ENCODE measurements at places on chromosomes 4 and X.

- DNase-seq, result no peak
These were observed 20.6 kb downstream of the GALNT7 start for GRCh38 chr4:173189117-173189693.

DNA sequence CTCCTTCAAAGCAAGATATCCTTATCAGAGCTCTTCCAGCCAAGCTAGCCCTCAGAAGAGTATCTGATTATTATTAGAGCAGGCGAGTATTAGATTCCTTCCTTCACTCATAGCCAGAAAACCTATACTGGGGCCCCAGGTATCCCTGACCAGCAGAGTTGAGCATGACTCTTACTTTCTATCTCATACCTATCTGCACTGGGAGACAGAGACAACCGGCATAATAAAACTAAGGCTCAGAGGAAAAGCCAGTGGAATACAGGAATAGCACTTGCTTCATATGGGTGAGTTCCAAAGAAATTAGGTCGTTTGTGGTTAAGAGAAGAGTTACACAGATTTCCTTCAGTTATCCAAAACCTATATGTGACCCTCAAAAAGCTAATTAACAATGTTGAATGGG lies 41.8 kb upstream of the COX7B2 start:
- no peak for DNase-seq

- no peak for DNase-seq
These were observed 3.8 kb upstream of the CENPC start for GRCh38 chr4:67549123-67549522.

GRCh38 chrX:91331476-91331875 lies 103.2 kb upstream of the PABPC5 start:
- DNase-seq, result no peak

GRCh38 chr4:73070074-73070390 lies 516 bp upstream of the COX18 start:
- no peak for DNase-seq

DNA sequence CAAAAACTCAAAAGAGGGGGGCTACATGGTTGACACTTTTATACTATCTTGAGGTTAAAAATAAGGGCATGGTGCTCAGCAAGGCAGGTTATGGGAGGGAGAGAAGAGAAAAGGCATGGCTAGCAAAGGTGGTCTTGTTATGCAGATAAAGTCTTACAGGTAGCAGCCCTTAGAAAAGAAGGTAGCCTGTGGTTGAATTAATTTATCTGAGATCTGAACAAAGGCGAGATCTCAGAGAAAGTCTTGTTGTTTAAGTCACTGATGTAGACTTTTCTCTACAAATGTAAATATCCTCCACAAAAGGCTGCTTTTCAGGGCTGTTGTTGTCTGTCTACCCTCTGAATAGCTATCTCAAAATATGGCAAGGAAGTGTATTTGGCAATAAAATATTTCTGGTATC lies 1250.4 kb downstream of the PCDH18 start:
- no peak for DNase-seq

- no peak for DNase-seq
These were observed 619.2 kb downstream of the RAPGEF2 start for GRCh38 chr4:159722052-159722451.

GRCh38 chr4:136838607-136839006 lies 693.7 kb downstream of the PCDH18 start:
- DNase-seq, result no peak

DNA sequence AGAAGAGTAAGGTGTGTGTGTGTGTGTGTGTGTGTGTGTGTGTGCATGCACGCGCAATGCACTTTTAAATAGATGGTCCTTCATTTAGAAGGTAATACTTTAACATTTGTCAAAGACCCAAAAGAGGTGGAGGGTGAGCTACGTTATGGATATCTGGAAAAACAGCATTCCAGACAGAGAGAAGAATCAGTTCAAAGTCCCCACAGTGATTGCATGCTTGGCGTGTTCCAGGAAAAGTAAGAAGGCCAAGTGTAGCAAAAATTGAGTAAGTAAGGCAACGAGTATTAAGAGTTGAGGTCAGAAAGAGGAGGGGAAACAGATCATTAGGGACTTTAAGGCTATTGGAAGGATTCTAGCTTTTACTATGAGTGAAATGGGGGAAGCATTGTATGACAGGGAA lies 21.9 kb upstream of the GABRE start:
- no peak for DNase-seq

GRCh38 chr4:185582651-185583400 lies 47.5 kb upstream of the PDLIM3 start:
- DNase-seq, result no peak

GRCh38 chr4:108774809-108775530 lies 12.1 kb upstream of the ETNPPL start:
- no peak for DNase-seq

GRCh38 chr4:126405369-126405982 lies 1090.7 kb downstream of the FAT4 start:
- no peak for DNase-seq

GRCh38 chr4:31539284-31540069 lies 819.3 kb downstream of the PCDH7 start:
- no peak for DNase-seq

DNA sequence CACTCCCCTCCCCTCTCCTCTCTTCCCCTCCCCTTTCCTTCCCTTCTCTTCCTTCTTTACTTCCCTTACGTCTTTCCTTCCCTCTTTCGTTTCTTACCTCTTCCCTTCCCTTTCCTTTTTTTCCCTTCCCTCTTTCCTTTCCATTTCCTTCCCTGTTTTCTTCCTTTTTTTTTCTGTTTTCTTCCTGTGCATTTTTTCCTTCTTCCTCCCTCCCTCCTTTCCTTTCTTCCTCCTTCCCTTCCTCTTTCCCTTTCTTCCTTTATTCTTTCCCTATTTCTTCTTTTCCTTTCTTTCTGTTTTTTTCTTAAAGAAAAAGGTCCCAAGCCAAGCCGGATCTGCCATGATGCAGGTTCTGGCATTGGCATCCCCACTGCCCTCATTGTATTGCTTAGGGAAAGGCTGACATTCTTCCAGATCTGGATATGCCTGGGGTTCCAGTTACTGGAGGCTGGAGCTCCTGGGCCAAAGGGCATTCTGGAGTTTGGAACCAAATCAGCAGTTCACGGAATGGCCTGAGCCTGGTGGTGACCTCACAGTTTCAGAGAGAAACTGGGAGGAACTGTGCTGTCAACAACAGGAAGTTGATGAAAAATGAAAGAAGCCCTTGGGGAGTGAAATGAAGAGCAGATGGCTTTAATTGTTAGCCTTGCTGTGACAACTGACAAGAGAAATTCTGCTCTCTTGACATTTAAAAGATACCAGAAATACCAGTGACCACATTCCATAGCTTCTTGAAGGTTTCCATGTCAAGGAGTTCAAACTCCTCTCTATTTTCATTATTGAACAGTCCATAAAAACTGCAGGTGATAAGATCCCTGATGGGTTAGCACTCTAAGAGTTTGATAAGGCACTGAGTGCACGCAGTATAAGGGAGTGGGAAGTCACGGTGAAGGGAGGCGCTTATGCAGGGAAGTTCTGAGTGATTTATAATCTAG lies 622.1 kb downstream of the SPRY1 start:
- DNase-seq, result no peak

DNA sequence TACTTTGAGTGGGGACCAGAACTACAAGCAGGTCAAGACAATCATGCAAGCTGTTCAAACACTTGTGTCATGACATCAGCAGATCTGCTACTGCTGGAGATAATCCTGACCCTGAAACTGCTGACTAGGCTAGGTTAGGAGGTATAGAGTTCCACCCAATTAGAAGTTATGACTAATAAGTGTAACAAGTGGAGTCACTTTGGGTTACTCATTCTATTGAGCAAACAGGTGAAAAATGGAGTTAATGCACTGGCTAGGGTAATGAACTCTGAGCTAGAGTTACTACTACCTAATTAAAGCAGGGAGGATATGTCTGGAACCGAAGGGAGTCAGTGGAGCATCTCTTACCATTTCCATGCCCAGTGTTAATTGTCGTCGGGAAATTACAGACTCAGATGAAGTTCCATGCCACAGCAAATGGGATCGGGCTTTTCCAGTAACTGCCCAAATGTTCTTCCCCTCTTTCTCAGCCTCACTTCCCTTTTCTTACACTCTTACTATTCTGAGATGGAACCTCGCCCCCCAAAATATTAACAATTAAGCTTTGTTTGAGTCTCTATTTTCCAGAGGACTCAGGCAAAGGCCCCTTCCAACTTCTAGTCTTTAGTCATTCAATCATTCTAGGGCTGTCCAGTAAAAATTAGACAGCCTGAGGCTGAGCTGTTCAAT lies 19.8 kb upstream of the MANBA start:
- no peak for DNase-seq

- DNase-seq, result no peak
These were observed 167.9 kb downstream of the CORIN start for GRCh38 chr4:47669946-47670345.

GRCh38 chrX:153688911-153689590 lies 1.3 kb downstream of the SLC6A8 start:
- no peak for DNase-seq

DNA sequence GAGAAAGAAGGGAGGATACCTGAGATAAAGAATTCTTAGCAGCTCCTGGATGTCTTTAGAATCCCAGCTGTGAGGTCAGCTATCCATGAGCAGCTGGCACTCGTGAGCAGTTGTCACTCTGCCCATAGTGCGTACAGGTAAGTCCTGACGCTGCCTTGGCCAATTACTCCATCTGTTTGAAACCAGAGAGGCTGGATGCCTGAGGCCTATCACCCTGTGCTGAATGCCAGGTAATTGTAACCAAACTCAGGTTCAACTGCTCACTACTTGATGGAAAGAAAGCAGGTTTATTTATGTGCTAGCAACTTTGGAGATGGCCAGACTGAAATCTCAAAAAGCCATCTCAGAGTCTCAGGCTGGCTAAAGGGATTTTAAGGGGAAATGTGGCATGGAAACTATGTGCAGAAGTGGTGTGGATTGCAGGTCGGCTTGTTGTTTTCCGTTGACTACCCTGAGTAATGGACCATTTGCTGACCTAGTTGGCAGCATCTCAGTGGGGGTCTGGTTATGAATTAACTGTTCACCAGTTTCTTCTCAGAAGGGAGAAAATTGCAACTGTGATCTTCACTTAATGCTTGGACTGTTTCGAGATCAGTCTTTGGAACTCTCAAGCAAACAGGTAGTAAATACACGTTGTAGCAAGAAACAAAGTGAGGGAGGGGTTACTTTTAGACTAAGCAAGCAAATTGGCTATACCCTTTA lies 1614.0 kb upstream of the PCDH10 start:
- DNase-seq, result no peak

DNA sequence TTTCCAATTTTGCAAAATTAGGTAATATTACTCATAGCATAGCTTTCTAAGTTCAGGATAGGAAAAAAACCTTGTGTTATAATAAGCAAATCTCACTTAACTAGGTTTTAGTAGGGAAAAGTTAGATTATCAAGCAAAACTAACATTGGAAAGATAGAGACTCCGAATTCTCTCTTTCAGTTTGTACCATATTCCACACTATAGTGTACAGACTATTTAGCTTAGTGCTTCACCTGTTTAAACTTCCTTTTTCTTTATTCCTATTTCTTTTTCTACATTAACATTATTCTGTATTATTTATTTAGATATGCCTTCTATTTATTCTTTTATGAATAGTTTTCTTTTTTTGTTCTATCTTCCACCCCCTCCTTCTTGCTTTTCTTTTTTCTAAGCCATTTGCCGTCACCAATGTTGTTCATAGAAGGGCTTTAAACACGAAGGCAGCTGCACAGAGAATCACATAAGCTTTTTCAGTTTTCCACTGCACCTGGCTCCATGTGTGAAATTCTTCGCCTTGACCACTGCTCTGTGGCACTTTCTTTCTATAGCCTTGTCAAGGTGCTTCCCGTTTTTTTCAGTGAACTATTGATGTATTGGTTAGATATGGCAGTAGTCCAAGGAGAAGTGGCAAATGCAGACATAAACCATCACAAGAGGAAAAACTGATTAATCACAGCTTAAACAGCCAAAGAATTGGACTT lies 8.5 kb downstream of the PCDH10 start:
- DNase-seq, result no peak

DNA sequence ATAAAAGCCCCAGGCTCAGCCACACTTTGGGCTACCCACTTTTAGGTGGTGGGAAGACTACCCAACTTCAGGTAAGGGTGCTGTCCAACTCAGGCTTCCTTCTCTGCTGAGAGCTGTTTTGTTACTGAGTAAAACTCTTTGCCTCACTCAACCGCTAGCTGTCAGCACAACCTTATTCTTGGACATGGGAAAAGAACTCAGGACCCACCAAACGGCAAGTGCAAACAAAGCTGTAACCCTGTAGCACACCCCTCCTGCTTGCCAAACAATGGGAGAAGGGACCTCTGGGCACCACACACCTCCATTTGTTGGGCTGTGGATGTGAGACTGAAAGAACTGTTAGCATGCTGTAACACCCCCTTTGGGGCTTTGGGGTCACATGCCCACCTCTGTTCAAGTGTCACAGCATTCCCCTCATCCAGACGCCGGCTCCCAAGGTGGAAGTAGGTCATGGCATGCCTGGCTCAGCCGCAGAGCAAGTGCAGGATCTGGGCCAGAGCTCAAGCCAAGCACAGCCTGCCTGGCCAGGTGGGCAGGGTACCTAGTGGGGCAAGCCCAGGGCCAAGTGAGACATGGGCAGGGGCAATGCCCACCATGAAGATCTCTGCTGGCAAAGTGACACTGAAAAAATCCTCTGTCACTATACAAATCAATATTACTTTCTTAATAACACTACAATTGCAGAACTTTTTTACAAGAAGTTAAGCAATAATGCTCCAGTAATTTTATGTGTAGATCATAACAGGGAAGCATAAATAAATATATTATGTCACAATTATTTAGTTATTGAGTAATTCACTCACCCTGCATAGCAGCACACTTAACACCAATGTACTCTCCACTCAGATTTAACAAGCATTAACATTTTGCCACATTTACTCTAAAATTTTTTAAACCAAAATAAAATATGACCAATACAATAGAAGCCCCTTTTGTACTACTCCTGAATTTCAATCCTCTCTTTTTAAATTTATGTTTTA lies 107.2 kb downstream of the TBCK start:
- no peak for DNase-seq

DNA sequence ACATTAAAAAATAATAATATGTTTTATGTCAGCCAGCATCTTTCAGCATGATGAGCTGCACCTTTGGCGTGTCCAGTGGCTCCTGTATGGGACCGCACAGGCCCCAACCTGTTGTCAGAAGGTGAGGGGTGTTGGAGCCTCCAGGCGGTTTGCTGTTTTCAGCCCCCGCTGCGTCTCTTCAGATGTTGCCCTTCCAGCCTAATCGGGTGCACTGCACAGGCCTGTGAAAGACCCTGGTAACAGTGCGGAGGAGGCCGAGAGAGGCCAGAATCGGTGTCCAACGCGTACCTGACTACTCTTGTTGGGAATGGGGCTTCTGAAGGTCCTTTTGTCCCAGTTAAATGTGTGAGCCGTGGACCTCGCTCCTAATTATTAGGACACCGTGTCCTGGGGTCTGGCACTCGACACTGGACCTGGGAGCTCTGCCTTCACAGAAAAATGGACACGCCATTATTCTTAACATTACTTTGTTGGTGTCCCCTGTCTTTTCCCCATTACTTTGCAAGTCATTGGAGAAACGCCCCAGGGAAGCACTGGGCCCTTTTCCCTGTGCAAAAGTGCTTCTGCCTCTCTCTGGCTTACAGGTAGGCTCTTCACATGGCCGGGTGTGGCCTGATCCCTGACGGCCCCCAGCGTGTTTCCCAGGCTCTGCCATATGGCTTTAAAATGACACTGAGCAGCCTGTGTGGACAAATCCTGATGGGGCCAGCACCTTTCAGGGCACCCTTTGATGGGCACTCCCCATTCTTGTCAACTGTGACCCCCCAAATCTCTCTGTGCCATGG lies 51.2 kb downstream of the TBC1D14 start:
- DNase-seq, result no peak

All from activated T-helper 1 cell treated with Interleukin-2 at 50 U/mL for 16 hours (primary cell).